Activated T-cell treated with anti-CD3 and anti-CD28 coated beads, Interleukin-2, amount 50 U/mL, for 48 hours (primary cell): ENCODE measurements at places on chromosomes 5 and 9.

- no peak for DNase-seq
These were observed 356.2 kb downstream of the SEMA5A start for GRCh38 chr5:9189681-9190080.

DNA sequence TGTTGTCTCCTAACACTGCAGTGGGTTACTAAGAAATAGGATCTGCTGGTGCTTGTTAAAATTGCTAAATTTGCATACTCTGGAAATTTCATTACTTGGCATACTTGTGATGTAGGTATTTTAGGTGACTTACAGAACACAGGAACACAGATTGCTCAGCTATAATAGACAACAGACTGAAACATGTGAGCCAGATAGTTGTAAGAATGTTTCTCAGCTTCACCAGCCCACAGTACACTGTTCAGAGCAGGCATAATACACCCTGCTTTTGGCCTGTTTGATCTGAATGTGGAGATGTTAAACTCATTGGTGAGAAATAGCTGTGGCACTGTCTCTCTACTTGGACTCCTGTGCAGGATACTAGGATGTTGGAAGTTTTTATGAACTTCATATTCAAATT is 275.7 kb downstream of the CSNK1G3 start:
- DNase-seq: no peak

DNA sequence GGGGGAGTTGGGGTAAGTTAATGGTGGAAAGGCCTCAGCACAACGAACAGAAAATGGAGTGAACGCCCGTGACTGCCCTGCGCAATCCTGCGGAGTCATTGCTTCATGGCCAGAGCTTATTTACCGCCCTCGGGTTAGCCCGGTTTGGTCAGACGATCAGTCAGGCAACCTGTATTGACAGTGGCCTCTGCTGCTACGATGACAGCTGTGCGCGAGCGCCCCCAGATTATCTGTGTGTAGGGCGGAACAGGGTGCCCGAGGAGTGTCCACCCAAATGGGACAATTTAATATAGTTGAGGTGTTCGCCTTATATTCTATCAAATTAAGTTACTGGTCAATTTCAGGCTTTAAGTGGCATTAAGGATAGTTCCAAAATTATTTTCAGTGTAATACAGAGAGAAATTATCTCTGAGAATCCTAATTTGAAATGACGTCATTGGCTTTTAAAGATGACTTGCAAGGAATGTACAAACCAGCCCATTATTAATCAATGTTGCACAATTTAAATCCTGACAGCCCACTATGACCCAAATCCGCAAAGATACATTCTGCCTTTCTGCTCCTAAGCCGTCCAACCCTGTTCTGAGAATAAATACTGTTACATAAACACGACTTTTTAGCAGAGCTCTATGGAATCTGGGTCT is 879 bp upstream of the UBQLN1 start:
- peak; percentile 65 for DNase-seq

DNA sequence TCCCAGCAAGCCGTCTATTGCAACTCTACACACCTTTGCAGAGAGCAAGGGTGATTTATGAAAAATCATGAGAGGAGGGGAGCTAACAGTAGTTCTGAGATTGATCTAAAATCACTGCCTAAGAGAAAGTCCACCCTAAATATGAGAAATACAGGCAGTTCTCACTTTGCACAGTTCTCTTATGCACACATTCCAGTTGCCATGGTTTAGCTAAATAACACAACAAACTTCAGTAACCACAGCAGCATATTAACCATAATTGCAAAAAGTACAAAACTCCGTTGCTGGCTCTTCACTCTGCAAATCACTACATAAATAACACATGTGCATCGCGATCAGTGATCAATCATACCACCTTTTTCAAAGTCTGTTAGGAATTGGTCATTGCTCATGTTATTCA is 31.1 kb downstream of the PGGT1B start:
- no peak for DNase-seq

DNA sequence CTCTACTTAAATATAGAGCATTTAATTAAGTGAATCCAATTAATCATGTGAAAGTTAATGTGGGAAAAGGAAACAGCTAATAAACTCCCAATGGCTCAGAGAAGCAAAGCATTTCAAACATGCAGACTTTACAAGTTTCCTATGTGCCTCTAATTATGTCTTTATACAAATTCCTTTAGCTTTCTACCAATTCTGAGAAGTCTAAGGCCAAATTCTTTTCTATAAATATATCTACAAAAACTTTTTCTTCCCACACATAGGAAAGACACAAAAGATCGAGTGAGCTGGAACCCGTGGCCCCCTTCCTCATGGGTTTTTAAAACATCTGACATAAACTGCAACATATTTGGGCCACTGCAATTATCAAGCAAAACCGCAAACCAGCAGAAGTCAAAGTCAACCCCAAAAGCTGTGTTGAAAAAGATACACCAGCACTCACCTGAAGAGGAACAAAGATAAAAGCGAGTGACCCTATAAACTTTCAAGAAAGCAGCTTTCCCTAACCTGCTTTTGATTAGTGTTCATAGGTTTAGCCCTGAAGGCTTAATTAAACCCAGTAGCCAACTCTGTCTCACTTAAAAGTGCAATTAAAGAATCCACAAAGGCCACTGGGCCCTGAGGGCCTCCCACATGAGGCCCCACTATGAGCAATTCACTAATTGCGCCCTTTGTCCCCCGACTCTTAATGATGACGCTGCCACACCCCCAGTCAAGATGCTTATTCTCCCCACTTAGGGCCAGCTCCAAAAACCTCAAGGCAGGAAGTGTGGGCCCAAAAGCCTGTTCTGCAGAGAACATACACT is 12.1 kb downstream of the SEMA5A start:
- no peak for DNase-seq

DNA sequence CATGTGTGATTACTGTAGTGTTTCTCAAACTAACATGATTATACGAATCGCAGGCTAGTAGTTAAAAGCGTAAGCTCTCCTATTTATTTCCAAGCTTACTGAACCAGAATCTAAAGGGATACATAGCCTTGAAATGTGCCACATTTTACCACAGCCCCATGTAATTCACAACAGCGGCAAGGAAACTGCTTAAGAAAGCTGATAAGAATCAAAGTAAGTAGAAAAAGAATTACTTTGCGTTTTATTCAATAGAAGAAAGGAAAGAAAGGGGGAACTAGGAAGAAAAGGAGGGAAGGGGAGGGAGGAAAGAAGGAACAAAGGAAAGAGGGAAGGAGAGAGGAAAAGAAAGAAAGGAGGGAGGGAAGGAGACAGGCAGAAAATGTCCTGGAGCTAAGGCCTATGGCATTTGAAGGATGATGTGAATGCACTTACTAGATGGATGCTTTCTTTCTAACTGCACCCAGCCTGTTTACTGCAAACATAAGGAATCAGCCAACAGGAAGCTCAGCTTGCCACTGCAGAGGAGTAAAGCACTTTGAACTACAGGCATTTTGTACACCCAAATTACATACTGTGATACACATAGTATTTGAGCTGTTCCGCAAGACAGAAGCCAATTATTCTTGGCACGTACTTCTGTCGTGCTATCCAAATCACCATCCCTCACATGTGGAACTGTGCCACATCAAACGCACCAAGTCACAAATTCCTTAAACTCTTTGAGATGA is 521.7 kb downstream of the RAB3C start:
- DNase-seq: no peak

- no peak for DNase-seq
These were observed 13.6 kb downstream of the NTNG2 start for GRCh38 chr9:132175431-132175830.

DNA sequence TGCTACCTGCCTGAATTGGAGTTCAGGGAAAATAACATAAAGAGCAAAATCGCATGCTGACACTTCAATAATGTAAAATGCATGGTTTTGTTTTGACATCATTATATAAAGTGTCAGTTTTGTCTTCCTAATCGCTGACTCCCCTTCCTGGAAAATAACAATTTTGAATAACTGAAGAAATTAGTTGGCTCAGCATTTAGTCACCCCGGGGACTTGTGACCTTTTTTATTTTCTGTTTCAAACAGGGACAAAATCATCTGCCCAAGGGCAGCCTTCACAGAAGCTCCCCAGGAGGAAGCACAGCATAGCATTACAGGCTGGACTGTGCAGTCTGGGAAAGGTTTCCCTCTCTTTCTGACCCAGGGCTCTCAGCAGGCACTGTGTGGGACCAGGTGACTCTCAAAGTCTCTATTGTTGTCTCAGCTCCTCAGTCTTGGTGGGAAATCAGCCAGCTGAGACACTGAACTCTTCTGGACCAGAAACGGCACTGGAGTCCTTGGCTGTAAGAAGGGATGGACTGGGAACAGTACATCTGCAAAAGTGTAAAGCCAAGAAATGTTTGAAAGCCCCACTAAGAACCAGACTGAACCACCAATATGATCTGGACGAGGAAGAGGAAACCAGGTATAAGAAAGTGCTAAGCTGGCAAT is 671.3 kb upstream of the KLF4 start:
- DNase-seq: no peak

DNA sequence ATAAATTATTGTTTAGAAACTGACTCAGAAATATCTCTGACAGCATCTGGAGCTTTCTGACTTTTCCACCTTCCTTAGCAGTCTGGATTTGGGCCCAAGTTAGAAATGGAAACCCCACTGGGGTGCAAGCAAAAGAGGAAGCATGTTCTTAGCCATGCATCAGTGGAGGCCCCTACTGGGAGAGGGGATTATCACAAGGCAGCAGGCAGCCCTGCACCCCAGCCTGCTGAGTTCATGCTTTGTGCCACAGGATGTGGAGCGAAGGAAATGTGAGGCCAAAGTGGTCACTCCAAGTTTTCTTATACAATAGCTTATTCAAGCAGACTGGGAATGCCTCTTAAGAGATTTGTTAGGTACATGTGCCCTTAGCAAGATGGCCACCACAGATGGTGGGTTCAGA is 146.5 kb upstream of the TLX3 start:
- no peak for DNase-seq

DNA sequence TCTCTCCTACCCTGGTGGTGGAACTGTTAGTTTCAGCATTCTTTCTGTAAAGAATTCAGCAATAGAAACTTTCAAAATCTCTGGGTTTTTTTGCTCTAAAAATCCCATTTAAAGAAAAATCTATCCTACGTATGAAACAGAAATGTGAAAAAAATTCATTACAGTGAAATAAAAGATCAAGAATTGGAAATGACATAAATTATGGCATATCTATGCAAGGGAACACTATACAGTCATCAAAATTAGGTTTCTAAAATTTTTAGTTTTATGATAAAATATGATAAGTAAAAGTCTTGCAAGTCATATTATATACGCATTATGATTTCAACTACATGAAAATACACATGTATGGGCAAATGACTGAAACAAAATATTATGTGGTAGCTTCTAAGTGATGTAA is 342.6 kb downstream of the CETN3 start:
- no peak for DNase-seq

DNA sequence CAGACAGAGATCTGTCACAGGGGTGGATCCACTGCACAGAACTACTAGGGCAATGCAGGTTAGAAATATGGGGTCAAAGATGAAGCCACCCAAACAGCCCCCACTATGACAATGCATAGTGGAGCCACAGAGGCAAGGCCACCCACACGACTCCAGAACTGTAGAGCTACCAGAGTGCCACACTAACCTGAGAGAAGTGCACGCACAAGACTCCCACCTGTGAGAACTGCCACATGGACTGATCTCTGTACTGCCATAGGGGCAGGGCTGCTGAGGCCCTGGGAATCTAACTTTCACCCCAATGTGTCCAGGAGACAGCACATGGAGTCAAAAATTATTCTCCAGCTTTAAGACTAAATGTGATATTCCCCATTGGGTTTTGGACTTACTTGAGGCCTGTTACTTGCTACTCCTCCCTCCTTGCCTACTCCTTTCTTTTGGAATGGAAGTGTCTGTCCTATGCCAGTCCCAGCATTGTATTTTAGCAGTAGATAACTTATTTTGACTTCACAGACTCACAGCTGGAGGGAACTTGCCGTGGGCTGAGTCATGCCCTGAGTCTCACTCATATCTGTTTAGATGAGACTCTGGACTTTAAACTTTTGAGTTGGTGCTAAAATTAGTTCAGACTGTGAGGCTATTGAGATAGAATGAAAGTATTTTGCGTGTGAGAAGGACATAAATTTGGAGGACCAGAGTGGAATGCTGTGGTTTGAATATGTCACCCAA is 853.3 kb downstream of the MAT2B start:
- DNase-seq: no peak

DNA sequence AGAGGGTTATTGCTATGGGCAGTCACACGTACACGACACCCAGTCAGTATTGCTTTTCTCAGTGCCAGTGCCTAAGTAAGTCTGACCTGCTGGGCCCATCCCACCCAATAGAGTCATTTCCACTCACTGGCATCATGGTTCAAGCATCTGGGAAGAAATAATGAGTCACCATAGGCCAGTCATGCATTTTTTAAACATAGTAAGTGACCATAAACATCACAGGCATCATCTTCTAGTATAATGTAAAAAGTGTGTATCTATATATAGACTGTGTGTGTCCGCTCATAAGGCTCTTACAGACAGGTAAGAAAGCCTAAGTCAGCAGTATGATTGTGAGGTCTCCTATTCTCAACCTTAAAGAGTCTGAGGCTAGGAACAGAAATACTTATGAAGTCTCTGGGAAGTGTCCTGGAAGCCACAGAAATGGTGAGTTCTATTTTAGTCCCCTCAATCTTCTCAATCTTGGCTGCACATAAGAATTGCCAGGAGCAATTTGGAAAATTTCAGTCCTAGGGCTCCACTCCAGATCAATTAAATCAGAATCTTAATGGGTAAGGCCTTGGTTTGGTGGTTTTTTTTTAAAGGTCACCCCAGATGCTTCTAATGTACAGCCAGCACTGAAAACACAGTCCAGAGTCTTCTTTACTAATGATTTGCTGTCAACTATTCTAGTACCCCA is 65.2 kb downstream of the ZNF366 start:
- DNase-seq: no peak
